ENCODE measurements at places on chromosomes 4 and X. TPM values are rescaled to one million over a fixed set of nuclear protein-coding genes. Genes with fewer than 3 reads are reported as not detected.

The EFHC2 gene
- 1.9 TPM for total RNA-seq

The TCEAL4 gene
- 44.9 TPM for total RNA-seq

The MEPE gene
- 0.16 TPM for total RNA-seq

The PTCHD1 gene
- 14.0 TPM for total RNA-seq

The TMPRSS11E gene
- total RNA-seq = 0.16 TPM

All from occipital lobe (tissue), 3 donors.